Hematopoietic multipotent progenitor cell (in vitro differentiated cells): ENCODE measurements at places on chromosomes 7 and 10. TPM values are rescaled to one million over a fixed set of nuclear protein-coding genes. Genes with fewer than 3 reads are reported as not detected.

SEMA3C gene
- 14.3 TPM for total RNA-seq

PRF1 gene
- 0.81 TPM for total RNA-seq

GBF1 gene
- total RNA-seq: 24.8 TPM

ZNF277 gene
- total RNA-seq: 29.1 TPM

FEZF1 gene
- total RNA-seq: not detected

GIMAP4 gene
- 1.3 TPM for total RNA-seq

OR2A7 gene
- 2.7 TPM for total RNA-seq

FAM237B gene
- total RNA-seq: not detected

CFAP43 gene
- 0.54 TPM for total RNA-seq

DLX6 gene
- under 0.01 TPM for total RNA-seq

ANKRD2 gene
- not detected for total RNA-seq

AKR1D1 gene
- not detected for total RNA-seq

CCDC7 gene
- total RNA-seq: 3.5 TPM

NME8 gene
- total RNA-seq: 0.27 TPM

KIAA1217 gene
- total RNA-seq: not detected

TRPV6 gene
- under 0.01 TPM for total RNA-seq

MOGAT3 gene
- not detected for total RNA-seq

ANXA8 gene
- total RNA-seq: under 0.01 TPM

SH2D4B gene
- total RNA-seq: under 0.01 TPM

HOXA9 gene
- total RNA-seq: 105 TPM

NOS3 gene
- total RNA-seq: 0.27 TPM

OIT3 gene
- not detected for total RNA-seq

PANK1 gene
- 3.8 TPM for total RNA-seq

FKBP6 gene
- total RNA-seq: not detected

GPR26 gene
- under 0.01 TPM for total RNA-seq

SUGCT gene
- 0.81 TPM for total RNA-seq

CPVL gene
- total RNA-seq: 42.0 TPM

EPHB6 gene
- 18.9 TPM for total RNA-seq

C10orf143 gene
- total RNA-seq: 1.3 TPM

SPDYE16 gene
- under 0.01 TPM for total RNA-seq

OR6V1 gene
- total RNA-seq: not detected

ITIH5 gene
- total RNA-seq: under 0.01 TPM

CHCHD2 gene
- 442 TPM for total RNA-seq

ITGA8 gene
- total RNA-seq: not detected

TMEM139 gene
- total RNA-seq: not detected

EVX1 gene
- total RNA-seq: not detected

STEAP2 gene
- under 0.01 TPM for total RNA-seq

FOXP2 gene
- total RNA-seq: under 0.01 TPM

CAV1 gene
- 4.3 TPM for total RNA-seq

GRID2IP gene
- 3.2 TPM for total RNA-seq

LIPJ gene
- 0.27 TPM for total RNA-seq

GPR15LG gene
- not detected for total RNA-seq

SLC13A4 gene
- not detected for total RNA-seq

EBF3 gene
- total RNA-seq: not detected

LIPN gene
- total RNA-seq: not detected

PNLIPRP1 gene
- total RNA-seq: not detected

CYP26C1 gene
- total RNA-seq: 0.54 TPM

PLAC9 gene
- total RNA-seq: 0.27 TPM

DEPP1 gene
- 29.1 TPM for total RNA-seq

CDC14C gene
- not detected for total RNA-seq

SPDYE5 gene
- total RNA-seq: under 0.01 TPM

NXPH1 gene
- total RNA-seq: not detected

LRRC18 gene
- total RNA-seq: not detected

WDFY4 gene
- 35.5 TPM for total RNA-seq

FGFBP3 gene
- total RNA-seq: 1.3 TPM
